ENCODE measurements at places on chromosomes 6 and 20. TPM values are rescaled to one million over a fixed set of nuclear protein-coding genes. Genes with fewer than 3 reads are reported as not detected.

DNAAF9 gene
- total RNA-seq = 13.5 TPM

PTK6 gene
- total RNA-seq = 58.0 TPM

DNA sequence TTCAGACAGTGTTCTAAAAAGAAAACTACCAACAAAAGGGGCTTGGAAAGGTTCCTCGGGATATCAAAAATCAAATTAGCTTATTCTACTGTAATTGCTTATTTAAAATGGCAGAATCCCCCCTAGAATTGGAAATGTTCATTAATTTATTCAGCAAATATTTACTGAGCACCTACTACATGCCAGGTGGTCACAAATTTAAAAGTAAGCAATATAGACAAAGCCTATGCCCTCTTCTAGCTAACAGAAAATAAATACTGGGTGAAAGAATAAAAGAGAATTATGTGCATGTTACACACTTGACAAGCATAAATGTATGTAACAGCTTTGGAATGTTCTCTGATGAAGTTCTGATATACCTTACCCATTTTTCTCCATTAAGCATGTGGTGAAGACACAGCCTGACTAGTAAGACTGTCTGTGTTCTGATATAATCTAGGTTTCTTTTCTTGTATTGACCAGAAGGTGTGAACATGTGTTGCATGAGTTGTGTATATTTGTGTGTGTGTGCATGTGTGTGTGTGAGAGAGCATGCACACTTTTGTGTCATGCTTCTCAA lies 606.7 kb upstream of the CITED2 start:
- no peak for DNase-seq

DNA sequence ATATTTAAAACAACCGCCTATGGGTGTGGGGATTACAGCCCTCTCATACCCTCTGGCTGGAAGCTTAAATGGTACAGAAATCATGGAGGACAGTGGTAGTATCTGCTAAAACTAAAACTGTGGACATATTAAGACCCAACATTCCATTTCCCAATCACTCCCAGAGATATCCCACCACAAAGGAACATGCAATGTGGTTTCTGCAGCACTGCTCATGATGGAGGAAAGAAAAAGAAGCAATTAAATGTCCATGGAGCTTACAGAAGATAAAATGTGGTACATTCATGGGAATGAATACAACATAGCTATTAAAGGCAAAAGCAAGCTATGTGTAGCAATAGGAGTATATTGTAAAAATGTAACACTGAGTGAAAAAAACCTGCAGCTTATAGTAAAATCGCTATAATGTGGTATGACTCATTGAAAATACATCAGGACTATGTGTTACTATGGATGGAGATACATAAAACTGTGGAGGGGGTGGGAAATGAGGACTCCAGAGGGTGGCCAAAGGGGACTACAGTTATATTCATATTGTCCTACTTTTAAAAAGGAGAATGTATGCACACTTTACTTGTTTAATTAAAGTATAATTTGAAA lies 22.9 kb upstream of the NNAT start:
- DNase-seq = no peak

- no peak for DNase-seq
Observed at GRCh38 chr20:48659858-48660257, 167.9 kb downstream of the PREX1 start.

PRKN gene
- total RNA-seq = 8.5 TPM

- peak; percentile 31 for DNase-seq
Observed at GRCh38 chr20:58647162-58647795, 3.8 kb upstream of the STX16 start.

GRCh38 chr6:108179741-108180140 lies 13.9 kb downstream of the NR2E1 start:
- no peak for DNase-seq

Measured in suprapubic skin (tissue), 4 donors.